OCI-M1 (cell line): ENCODE measurements at places on chromosomes 4 and X.

DNA sequence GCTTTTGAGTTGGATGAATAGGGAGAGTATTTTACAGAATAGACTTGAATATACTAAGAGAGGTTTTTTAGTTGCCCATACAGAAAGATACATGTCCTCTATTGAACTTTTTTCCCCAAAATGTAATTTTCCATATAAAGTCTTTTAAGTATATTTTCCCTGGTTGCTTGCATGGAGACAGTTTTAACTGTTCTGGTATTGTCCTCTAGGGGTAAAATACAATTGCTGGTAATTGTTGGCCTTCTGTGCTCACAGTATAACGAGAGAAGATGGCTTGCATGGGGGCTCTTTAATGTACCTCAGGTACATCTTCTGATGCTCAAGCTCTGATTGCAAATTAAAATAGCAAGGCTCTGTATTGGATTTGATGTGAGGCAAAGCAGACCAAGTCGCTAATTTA is 136.1 kb downstream of the ARX start:
- DNase-seq: no peak

DNA sequence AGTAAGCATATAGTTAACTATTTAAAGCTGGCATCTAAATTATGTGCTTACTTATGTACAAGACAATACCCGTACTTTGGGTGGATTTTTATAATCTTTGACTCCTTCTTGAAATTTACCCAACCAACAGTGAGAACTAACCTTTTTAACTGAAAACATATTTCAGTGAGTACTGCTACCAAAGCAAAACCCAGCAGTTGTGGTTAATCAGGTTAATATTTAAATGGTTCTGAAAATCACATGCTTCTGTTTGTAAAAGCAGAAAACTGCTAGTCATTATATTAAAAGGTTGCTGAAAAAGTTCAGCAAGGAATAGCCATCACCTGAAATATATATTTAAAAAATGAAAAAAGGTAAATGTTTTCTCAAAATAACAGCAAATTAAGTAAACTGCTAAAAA is 20.0 kb downstream of the UBE2D3 start:
- no peak for DNase-seq

DNA sequence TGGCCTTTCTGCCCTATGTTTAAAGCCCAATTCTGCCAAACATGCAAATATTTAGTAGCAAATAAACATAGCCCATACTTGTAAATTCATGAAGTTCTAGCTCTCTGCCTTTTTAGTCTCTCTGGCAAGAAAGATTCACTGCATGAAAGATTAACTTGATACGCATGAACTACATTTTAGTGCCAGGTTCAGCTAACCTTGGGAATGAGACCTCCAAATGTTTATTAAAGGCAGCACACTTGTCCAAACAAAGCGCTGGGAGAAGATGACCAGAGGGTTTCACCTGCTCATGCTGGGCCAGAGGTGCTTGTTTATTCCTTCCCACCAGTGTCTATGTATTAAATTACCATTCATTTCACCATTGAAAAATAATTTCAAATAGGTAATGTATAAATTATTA is 44.5 kb upstream of the IL1RAPL1 start:
- no peak for DNase-seq

- DNase-seq: no peak
These were observed 137.3 kb upstream of the CLNK start for GRCh38 chr4:10821826-10822225.

DNA sequence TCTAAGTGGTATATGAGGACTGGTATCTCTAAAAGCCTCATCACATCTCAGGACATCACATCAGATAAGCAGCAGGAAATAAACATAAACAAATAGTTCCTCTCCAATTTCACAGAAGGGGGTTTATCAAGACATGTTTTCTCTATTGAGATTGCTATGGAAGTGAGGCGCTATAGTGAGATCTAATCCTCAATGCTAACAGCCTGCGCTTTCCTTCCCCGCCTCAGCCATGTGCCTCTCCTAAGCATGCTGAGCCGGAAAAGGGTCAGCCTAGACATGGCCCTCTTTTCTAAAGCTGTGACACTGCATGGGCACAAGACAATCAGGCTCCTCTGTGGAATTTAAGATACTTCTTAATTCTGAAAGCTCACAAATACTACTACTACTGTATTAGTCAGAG is 286.1 kb downstream of the INPP4B start:
- no peak for DNase-seq

- DNase-seq: no peak
These were observed 229.6 kb upstream of the AGTR2 start for GRCh38 chrX:115940888-115941332.

DNA sequence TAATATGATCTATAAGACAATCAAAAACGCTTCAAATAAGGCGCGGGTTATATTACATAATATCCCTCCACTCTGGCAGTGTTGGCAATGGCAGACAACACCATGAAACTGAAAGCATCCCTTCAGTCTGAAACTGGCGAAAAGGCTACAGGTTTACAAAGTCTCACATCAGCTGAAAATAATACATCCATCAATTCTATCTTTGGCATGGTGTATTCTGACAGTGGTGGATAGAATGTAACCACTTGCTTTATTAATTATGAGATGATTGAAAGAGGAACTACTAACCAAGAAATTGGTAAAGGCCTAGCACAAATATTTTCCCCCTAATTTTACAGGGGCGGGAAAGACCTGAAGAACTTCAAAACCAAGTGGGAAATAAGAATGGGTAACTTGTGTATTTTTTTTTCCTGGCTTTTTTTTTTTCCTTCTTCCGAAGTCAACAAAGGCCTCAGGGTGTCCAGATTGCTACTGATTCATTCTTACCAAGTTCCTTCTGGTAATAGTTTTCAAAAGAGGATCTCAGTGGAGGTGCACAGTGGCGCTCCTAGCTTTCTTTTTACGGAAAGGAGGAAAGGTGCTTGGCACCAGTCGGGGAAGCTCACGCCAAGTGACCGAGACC is 728 bp downstream of the UBA6 start:
- peak; percentile 80 for DNase-seq

DNA sequence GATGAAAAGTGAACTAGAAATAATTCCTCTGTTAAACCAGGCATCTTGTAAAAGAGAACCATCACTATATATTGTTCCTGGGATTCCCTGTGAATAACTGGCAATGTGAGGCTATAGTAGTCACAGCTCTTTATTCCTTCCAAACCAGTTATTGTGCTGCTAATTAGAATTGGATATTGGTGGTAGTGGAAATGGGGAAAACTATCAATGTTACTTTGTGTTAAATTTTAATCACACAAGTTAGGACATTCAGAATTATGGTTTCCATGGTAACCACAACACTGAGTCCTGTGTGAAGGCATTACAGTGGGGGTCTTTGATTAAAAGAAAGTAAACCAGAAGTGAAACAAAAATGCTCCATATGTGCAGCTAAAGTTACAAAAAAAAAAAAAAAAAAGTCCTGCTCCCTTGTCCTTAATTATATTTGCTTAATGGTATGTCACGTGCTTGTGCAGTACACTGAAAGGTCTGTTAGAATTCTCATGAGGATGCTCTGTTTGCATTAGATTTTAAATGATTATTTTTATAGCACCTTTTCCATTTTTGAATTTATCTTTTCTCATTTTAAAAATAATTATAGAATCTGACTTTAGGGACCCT is 200.4 kb downstream of the ADGRL3 start:
- DNase-seq: no peak

DNA sequence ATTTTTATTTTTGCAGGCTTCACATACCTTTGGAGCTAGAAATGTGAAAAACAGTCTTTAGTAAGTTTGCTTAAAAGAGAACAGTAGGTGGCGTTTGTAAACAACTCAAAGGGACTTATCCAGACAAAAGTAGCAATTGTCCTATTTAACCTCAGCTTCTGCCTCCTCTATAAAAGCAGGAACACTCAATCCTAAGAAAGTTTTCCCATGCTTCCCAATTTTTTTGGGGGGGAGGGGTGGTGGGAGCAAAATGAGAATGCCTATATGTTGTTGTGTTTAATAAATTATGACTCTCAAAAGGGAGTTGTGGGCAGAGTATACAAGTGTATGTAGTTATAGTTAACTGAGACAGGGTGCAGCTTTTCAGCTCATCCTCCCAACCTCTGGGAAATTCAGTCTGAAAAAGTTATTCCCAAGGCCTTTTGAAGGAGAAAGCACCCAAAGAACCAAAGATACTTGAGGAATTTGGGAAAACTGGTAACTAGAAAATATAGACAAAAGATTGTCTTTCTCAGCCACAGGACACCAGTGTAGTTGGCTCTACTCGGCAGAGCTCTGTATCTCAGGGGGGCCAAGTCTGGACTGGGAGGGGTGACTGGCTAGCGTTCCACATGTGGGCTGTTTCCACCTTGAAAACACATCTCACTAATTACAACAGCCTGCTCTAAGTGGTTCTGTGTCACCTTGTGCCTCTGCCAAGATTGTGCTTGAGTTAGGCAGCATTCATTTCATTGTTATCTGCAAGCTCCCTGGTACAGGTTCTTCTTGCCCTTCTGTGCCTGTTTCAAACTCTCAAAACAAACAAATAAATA is 2.8 kb downstream of the SFRP2 start:
- peak; percentile 64 for DNase-seq

GRCh38 chr4:54330896-54331295 is 101.8 kb downstream of the PDGFRA start:
- DNase-seq: no peak

DNA sequence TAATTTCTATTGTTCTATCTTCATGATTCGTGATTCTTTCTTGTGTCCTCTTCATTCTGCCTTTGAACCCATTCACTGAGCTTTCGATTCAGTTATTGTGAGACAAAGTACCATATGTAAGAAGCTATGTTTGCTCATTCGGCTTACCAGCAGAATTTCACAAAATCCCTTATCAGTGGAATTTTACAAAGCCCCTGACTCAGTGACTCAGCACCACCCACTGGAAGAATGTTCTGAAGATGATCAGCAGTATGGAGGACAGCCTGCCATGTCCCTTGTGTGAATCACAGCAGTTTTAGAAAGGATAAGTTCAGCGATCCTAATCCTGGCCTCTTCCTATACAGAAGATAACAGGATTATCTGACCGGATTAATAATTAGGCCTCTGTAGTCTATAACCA is 5.8 kb upstream of the UXT start:
- no peak for DNase-seq

DNA sequence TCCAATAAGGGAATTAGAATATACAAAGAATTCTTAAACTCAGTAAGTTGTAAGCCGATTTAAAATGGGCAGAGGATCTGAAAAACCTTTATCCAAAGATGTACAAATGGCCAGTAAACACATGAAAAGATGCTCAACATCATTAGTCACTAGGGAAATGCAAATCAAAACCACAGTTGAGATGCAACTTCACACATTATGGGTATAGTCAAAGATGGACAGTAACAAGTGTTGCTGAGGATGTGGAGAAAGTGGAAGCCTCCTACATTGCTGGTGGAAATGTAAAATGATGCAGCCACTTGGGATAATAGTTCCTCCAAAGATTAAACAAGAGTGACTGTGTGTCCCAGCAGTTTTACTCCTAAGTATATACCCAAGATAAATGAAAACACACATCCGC is 32.6 kb downstream of the RS1 start:
- no peak for DNase-seq

DNA sequence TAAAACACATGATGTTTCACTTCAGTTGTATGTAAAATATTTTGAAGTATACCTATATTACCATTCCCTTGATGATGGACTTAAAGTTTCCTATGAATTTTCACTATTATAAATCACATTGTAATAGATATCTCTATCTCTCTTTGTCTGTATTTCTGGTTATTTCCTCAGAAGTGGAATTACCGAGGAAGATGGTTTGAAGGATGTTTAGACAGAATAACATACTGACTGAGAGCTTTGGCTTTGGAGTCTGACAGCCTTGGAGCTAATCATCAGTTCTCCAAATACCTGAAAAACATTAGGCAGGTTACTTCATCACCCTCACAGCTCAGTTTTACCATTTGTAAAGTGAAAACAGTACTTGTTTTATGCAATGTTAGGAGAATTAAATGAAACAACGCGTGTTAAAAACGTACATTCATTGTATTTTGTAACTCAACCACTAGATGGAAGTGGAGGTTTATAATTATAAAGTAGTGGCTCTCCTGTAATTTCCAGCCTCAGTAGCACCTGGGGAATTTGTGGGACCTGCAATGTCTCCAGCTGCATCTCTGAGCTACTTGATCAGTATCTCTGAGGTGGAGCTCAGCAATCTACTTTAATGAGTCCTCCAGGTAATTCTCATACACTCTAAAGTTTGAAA is 14.3 kb downstream of the JCHAIN start:
- peak; percentile 60 for DNase-seq

DNA sequence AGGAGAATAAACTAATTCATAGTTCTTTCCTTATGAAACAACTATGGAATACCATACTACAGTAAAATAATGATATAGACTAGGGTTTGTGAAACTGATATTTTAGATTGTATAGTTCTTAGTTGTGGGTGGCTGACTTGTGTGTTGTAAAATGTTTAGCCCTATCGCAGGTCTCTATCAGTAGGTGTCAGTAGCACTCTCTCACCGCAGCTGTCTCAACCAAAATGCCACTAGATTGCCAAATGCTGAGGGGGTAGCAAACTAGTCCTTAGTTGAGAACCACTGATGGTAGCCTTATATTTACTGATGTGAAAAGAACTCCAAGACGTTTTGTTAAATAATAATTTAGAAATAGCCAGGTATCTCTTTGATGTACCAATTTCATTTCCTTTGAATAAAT is 48.1 kb downstream of the RHOXF2B start:
- DNase-seq: peak; percentile 14

- no peak for DNase-seq
These were observed 176.8 kb upstream of the RPL34 start for GRCh38 chr4:108443585-108443984.

- DNase-seq: no peak
These were observed 456.5 kb upstream of the NDST3 start for GRCh38 chr4:117577686-117578311.

DNA sequence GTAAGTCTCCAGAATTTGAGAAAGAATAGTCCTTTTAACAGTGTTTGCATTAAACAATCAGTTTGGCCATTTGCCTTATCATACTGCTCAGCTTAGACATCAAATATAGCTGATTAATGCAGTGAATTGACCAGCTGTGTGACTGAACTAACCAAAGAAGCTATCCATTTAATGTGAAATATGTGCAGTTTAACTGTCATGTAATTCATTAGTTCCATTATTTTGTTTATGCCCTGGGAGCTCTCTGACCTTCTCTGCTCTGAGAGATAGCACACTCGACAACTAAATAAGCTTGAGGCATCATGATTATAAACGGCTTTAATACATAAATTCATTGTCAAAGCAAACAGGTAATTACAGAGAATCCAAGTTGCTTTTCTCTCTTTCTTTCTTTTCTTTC is 324.3 kb upstream of the PCDH7 start:
- no peak for DNase-seq

GRCh38 chr4:173119818-173120217 is 48.8 kb upstream of the GALNT7 start:
- no peak for DNase-seq
